ENCODE measurements at places on chromosomes 2 and 18.

GRCh38 chr2:13901526-13901925, 731.0 kb upstream of the LRATD1 start:
- no peak for DNase-seq

DNA sequence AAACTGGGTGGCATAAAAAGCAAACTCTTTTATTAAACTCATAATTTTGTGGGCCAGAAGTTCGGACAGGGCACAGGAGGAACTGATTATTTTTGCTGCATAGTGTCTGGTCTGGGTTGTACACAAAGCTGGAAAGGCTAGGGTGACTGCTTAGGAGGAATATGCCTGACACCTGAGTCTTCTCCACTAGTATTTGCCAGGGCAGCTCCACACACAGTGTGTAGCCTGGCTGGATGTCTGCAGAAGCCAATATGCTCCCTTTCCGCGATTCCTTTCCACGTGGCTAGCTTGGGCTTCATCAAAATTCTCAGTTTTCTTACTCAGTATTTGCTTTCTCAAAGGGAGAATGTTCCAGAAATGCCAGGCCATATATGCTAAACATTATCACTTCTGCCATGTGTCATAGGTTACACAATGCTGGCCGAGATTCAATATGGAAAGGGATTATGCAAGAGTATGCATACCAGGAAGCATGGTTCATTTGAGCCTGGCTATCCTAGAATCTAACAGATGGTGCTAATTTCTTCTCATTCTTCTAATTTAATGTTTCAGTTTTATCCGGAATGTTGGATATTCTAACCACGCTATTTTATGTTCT, 142.7 kb upstream of the DOK6 start:
- no peak for DNase-seq

DNA sequence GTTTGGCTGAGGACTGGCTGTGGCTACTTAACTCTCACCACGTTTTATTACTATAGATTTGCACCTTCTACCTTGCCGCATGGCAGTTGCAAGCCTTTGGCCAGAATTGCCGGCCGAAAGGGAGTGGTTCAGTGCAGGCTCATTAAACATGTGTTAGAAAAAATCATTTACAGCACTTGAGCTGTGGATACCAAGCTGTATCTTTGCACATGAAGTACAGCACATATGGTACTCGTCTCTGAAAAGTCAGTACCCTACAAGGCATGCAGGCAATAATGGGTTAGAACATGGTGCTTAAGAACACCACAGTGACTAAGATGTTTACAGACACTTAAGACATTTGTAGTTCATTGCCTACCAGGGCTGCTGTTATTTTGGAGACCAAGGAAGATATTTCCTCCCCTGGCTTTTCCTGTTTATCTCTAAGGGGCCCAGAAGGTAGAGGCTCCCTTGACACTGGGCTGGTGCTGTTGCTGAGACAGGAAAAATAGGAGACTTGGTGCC, 103.1 kb downstream of the ZNF532 start:
- no peak for DNase-seq

- no peak for DNase-seq
These were observed 111.5 kb downstream of the MEP1B start for GRCh38 chr18:32301361-32301760.

- no peak for DNase-seq
These were observed 74.4 kb upstream of the EPB41L3 start for GRCh38 chr18:5618047-5618688.

GRCh38 chr2:137706786-137707613, 257.3 kb upstream of the HNMT start:
- no peak for DNase-seq

DNA sequence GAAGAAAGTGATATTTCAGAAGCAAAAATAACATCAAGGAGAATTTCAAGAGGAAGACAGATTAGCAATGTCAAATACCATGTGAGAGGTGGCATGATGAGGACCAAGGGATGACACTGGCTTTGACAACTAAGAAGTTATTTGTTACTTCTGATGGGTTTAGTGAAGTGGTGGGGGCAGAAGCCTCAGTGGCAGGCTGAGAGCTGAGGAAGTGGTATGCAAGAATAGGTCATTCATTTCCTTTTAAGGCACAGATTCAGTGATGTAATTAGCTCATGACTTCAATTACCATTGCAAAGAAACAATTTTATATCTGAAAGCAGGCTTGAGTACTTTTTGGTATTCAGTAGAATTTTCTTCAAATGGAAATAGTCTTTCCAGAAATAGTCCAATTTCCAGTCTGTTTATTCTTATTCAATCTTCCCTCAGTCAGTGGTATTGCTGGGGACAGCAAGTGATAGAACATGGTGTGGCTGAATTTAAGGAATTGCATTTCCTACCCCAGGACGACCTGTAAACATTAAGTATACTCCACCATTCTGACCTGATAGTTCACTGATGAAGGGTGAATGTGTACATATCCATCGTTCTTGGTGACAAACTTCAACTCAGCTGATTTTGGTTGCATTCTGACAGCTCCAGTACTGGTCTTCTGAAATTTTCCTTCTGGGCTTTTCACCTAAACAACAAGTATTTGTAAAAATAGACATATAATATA, 28.2 kb downstream of the GEMIN6 start:
- DNase-seq: no peak

GRCh38 chr18:52422985-52423601, 83.1 kb downstream of the DCC start:
- no peak for DNase-seq

GRCh38 chr18:22723773-22724172, 209.4 kb upstream of the RBBP8 start:
- DNase-seq: no peak

- no peak for DNase-seq
These were observed 526.9 kb upstream of the HNMT start for GRCh38 chr2:137437386-137437785.

All from GM12891 (cell line).